Sigmoid colon (tissue), 7 donors: ENCODE measurements at places on chromosomes 11 and 22.

- no peak for DNase-seq
These were observed 135.2 kb downstream of the MAML2 start for GRCh38 chr11:96207459-96208449.

DNA sequence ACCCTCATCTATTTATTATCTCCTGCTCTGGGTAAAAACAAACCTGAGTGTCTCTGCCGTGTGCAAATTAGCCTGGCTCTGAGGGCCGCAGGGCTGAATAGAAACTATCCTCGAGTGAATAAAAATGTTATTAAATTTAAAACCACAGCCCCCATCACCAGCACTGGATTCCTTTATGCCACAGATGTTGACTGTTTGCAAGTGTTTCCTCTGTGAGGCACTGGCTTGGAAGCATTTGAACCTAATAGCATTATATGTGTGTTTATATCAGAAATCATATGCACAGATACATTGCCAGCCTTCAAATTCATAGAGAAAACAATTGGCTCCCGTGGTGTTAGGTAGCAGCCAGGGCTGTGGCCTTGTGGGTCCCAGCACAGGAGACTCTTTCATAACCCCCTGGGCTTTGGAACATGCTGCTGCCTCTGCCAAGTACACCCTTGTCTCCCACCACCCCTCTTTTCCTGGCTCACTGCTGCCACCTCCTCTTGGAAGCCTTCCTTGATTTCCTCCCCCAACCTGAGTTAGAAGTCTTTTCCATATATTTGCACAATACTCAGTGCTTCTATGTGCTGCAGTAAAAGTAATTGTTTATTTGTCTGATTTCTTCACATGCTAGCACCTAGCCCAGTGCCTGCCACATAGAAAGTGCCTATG, 294.4 kb downstream of the DDX10 start:
- DNase-seq = no peak

GRCh38 chr22:20193761-20194494, 43.1 kb upstream of the CCDC188 start:
- no peak for DNase-seq

GRCh38 chr11:68843052-68843561, 1.4 kb upstream of the CPT1A start:
- DNase-seq = no peak

GRCh38 chr11:79241205-79241851, 199.5 kb downstream of the TENM4 start:
- no peak for DNase-seq

DNA sequence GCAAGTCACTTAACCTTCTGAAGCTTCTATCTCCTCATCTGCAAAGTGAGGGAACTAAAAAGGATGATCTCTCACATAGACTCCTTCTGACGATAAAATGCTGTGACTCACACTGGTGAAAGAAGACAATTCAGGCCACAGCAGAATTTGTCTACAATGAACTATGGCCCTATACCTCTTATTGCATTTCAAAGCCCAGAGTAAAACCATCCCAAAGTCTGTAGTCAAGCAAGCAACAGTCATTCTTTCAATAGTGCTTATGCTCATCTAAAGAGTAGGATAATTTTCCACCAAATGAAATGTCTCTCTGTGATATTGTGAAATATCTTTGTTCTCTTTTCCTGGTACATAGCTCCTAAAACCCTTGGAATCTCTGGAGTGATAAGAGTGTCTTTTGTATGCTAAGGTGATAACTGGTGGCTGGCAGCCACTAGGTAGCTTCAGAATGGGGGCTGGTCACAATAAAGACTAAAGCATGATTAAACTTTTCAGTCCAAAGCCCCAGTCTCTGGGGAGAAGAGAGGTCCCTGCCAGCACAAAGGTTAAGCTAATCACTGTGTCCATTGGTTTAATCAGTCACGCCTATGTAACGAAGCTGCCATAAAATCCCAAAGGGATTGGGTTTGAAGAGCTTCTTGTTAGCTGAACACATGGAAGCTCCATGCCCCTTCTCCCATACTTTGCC, 30.8 kb downstream of the SYTL2 start:
- DNase-seq = no peak

DNA sequence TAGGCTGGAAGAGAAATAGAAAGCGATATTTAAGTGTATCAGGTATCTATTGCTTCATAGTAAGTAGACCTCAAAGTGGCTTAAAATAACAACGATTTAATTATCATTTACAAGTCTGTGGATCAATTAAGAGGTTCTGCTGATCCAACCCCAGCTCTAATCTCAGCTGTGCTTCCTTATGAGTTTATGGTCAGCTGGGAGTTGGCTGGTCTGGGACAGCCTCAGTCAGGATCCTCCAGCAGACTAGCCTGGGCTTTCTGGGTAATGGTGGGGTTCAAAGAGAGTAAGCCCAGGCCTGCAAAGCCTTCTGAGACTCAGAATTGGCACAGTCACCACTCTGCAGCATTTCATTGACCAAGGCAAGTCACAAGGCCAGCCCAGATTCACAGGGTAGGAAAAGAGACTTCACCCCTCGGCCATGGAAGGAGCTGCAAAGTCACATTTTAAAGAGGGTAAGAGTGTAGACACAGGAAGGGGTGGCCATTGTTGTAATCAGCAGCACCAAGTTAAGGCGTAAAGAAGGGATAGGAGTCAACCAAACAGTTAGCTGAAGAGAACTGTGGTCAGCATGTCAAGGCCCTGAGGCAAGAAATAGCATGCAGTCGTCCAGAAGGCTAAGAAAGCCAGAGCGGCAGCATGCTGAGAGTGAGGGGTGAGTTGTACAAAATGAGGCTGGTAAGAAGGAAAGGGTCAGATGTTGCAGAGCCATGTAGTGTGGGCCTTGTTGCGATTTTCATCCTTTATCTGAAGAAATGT, 168.2 kb downstream of the ETS1 start:
- DNase-seq = no peak

DNA sequence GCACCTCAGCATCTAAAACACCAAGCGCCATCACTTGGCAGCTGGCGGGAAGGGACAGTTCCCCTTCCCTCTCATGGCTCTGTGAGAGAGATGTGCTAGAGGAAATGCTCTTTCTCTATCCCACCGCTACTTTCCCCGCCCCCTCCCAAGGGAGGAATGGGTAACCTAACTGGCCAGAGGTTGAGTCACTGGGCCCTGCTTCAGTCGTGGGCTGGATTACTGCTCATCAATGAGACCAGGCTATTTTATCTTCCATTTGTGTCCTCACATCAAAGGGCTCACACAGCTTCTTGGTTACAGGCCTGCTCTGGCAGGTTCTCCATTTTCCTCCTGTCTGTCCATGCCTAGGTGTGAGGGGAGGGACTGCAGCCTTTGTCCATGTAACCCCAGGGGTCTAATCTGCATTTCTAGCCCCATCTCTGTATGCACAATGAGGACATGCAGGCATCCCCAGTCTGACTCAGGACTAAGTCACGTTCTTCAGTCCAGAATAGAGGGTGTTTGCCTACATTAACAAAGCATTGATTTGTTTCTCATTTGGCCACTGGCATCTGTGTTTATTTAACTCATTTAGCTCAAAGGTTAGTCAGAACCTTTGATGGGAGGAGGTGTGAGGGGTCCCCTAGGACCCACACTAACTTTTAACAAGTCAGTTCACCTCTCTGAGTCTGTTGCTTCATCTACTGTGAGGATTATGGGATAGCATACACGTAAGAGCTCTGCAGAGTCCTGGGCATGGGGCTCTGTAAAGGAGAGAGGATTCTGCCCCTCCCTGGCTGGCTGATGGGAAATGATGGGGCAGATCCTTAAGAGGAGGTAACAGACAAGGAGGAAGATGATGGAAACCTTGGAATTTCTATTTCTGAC, 99.1 kb downstream of the XRRA1 start:
- DNase-seq = no peak

DNA sequence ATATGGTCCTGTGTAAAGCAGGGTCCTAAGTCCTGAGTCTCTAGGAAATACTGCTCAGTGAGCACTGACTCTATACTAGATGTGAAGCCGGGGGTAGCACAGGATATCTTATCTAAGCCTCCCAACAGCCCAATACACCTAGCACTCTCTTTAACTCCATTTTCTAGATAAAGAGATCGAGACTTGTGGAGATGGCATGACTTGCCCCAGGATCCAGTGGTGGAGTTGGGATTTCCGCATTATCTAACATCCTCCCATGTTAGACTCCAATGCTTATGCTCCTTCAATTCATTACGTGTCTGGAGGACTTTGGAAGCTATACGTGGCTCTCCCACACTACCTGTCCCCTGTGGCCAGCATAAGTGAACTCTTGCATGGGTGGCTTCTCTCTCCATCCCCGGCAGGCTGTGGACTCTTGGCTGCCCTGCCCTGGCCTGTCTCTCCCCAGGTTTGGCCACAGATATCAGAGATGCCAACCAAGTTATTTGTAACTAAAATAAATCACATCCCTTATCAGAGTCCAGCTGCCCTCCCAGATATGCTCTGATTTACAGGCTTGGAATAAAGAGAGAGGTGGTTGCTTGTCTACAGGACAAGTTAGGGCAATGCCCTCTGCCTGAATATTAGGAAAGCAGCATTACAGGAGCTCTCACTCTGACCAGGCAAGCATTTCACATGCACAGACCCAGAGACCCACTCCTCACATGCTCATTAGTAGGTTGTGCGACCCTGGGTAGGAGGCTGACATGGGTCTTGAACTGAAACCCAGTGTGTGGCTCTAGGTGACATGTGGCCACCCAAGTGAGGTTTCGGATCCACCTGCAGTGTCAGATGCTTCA, 4.5 kb downstream of the CD44 start:
- DNase-seq = no peak

DNA sequence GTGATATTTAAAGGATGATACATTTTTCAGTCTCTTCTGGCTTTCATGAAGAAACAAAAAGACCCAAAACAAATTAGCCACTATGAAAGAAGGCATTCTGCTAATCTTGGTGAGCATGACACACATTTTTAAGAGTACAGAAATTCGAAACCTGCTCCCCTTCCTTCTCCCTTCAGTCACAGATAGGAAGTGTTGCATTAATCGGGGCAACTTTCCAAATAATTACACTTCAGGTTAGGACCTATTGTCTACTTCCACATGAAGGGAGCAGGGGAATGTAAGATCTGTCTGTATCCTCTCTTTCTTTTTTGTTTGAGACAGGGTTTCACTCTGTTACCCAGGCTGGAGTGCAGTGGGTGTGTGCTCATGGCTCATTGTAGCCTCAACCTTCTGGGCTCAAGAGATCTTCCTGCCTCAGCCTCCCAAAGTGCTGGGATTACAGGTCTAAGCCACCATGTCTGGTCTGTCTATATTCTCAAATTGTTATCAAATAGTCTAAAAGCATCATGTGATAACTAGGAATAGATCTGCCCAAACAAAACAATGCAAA, 45.8 kb downstream of the NCAM1 start:
- no peak for DNase-seq

GRCh38 chr11:68016161-68016903, 6.2 kb downstream of the ALDH3B1 start:
- no peak for DNase-seq

- no peak for DNase-seq
These were observed 113.0 kb downstream of the ATXN10 start for GRCh38 chr22:45784357-45785277.

DNA sequence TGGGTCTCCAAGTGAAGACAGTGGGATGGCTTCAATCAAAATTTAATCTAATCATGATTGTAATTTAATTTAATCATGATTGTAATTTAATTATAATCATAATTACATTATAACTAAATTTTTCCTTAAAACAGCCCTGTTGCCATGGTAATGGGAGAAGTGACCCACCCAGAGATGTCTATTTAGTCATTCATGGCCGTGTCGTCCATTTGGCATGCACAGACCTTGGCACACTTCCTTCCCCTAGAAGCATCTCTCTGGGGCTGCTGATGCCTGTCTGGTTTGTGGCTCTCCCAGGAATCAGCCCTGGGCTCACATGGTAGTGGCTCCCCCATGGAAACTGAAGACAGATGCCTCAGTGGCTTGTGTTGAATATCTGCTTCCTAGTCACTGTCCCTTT, 27.0 kb downstream of the P4HA3 start:
- no peak for DNase-seq

DNA sequence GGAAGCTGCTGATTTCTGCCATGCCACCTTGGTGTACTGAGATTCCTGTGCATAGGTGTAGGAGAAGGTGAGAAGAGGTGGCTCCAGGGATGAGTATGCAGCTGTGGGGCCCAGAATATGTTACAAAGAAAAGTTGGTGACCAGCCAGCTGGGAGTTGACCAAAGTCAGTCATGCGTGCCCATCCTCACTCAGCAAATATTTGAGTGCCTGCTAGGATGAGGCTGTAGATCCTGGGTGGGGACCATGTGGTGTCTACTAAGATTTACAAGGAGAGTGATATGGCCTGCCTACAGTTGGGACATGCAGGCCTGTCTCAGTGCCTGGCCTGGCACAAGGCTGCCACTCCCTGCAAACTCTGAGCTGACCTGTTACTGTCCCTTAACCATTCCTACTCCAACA, 19.4 kb downstream of the RNF185 start:
- no peak for DNase-seq

DNA sequence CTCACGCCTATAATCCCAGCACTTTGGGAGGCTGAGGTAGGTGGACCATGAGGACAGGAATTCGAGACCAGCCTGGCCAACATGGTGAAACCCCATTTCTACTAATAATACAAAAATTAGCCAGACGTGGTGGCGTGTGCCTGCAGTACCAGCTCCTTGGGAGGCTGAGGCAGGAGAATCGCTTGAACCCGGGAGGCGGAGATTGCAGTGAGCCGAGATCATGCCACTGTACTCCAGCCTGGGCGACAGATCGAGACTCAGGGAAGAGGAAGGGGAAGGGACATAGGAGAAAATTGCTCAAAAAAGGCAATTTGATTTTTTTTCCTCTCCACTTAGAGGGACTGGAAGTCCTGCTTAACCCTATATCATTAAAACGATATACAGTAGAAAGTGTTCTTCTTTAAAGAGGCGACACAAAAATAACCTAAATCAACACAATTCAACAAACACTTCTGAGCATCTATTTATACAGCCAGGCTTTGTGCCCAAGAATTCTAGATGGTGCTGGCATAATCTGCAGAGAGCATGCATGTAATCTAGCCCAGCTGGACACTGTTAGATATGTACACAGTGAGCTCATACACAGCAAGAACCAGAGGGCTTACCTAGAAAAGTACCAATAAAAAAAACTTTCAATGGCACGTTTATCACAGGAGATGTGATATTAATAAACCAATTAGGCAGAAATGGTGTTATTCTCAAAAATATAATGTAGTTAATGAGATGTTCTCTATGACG, 20.9 kb upstream of the DENND5A start:
- no peak for DNase-seq

DNA sequence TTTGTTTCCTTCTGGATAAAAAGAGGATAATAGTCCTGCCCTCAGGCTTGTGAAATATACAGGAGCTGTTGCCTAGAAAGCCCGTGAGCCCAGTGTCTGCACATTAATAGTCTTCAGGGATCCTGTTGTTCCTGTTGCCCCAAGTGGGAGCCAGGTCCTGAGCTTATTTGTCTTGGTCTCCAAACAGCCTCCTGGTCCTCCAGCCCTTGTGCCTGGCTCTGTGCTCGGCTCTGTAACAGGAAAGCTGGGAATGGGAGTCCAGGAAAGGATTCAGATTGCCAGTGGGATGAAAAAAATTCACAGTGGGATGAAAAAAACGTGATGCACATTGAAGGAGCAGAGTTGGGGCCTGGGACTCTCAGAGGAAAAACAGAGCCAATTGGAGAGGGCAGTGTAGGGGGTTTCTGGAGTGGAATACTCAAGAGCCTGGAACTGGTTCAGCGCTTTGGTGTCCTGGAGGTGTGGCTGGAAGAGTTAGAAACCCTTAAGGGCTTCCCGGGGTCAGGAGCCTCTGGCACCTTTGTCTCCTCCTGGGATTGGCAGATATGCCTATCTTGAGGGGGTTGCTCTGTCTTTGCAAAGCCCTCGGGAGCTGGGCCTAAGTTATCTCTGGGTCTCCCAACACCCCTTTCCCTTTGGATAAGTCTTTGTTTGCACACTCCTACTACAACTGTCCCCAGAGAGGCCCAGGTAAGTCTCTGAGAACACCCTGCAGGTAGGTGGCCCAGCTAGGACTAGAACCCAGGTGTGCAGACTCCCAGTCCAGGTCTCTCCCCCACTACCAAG, 2.3 kb upstream of the INPPL1 start:
- no peak for DNase-seq
